NCI-H1436 treated with DMSO at 0.1 percent for 48 hours (cell line): ENCODE measurements at places on chromosomes 16 and 17.

GRCh38 chr17:55134486-55135157 is 130.1 kb upstream of the HLF start:
- no peak for DNase-seq

DNA sequence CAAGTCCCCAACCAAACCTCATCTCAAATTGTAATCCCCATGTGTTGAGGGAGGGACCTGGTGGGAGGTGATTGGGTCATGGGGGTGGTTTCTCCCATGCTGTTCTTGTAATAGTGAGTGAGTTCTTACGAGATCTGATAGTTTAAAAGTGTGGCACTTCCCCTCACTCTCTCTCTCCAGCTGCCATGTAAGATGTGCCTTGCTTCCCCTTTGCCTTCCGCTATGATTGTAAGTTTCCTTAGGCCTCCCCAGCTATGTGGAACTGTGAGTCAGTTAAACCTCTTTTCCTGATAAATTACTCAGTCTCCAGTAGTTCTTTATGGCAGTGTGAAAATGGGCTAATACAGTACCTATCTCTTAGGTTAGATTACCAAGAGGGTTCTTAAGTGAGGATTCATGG is 5.8 kb downstream of the PMFBP1 start:
- DNase-seq, result no peak

- DNase-seq, result no peak
These were observed 67.2 kb upstream of the MARCHF10 start for GRCh38 chr17:62875296-62875695.

DNA sequence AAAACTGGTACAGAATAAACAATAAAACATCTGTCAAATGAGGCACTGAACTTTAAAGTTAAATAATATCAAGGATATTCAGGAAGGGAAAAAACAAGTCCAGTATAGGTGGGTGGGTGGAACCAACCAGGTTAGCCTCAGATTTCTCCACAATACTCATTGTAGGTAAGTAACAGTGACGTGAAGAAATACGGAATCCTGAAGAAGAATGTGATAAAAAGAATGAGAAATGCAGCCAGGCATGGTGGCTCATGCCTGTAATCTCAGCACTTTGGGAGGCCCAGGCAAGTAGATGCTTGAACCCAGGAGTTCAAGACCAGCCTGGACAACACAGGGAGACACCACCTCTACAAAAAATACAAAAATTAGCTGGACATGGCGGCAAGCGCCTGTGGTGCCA is 47.3 kb downstream of the UBE2G1 start:
- no peak for DNase-seq

GRCh38 chr17:26792486-26792885 is 501.4 kb upstream of the WSB1 start:
- DNase-seq, result no peak

DNA sequence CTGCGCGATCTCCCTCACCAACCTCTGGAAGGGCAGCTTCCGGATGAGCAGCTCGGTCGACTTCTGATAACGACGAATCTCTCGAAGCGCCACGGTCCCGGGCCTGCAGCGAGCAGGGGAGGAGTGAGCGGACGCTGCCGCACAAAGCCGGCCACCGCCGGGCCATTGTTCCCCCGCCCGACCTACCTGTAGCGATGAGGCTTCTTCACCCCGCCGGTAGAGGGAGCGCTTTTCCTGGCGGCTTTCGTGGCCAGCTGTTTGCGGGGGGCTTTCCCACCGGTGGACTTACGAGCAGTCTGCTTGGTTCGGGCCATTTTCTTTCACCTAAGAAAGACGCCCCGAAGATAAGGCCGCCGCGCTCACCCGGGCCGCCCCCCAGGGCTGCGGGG is 5.8 kb upstream of the UNK start:
- DNase-seq, result no peak

GRCh38 chr16:2487903-2488531 is 13.1 kb downstream of the TBC1D24 start:
- no peak for DNase-seq

GRCh38 chr17:79594271-79594670 is 16.6 kb downstream of the RBFOX3 start:
- no peak for DNase-seq

GRCh38 chr17:63751806-63752205 is 10.2 kb upstream of the STRADA start:
- DNase-seq, result no peak

DNA sequence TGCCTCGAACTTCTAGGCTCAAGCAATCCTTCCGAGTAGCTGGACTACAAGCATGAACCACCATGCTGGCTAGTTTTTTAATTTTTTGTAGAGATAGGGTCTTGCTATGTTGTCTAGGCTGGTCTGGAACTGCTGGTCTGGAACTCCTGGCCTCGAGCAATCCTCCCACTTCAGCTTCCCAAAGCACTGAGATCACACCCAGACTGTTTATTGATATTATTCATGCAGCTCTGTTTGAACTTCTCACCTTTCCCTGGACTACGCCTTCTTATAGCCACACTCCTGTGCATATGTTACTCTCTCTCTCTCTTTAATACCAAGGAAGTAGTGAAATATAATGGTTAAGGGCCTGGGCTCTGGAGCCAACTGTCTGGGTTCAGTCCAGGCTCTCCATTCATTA is 4.6 kb downstream of the COG7 start:
- DNase-seq, result no peak

DNA sequence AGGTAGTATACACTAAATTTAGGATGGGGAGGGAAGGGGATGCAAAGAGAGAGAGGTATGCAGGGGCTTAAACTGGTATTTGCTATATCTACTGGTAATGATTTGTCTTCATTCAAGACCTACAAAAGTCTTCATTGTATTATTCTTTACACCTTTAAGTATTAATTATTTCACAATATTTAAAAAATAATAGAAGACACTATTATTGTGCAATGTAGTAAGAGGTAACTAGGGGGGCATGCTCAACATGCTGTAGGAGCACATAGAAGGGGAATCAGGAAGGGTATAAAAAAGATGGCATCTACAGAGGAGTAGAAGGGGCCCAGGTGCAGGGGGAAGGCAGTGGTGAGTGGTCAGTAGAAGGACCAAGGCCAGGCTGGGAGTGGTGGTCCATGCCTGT is 14.9 kb upstream of the CCR7 start:
- DNase-seq, result no peak

DNA sequence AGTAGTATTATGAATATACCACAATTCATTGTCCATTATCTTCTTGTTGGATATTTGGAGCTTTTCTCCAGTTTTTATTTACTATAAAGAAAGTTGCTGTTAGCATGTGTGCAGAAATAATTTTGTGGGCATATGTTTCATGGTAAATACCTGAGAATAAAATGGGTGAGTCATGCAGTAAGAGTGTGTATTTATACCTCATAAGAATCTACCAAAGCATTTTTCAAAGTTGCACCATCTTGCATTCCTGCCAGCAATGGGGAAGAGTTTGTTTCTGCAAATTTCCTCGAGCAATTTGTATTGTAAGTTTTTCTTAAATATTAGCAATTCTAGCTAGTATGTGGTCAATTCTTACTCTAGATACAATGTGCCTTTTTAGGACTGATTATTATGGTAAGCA is 7.9 kb upstream of the MON1B start:
- DNase-seq, result no peak
